ENCODE measurements at places on chromosomes 7 and 10.

DNA sequence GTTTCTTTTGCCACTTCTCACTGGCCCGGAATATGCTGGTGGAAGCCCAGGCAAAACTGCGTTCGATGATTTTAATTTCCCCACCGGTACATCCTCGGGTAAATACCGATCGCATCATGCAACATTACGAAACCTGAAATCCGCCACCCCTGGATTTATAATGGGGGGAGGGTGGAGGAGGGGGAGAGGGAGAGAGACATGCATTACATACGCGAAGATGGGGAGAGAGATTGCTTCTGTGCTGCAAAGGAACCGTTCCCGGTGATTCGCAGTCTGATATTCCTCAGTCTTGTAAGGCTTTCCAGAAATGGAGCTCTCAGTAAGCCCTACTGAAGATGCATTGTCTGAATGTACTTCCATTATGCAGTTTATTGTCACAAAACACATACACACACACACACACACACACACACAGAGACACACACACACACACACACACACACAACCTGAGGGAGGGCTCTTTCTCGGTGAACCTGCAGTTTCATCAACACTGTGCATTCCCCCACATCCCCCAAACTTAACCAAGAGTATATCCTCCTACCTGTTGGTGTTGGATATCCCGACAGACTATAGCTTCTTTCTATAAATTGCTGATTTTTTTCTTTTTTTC is 741 bp downstream of the GPR85 start:
- DNase-seq, result no peak

DNA sequence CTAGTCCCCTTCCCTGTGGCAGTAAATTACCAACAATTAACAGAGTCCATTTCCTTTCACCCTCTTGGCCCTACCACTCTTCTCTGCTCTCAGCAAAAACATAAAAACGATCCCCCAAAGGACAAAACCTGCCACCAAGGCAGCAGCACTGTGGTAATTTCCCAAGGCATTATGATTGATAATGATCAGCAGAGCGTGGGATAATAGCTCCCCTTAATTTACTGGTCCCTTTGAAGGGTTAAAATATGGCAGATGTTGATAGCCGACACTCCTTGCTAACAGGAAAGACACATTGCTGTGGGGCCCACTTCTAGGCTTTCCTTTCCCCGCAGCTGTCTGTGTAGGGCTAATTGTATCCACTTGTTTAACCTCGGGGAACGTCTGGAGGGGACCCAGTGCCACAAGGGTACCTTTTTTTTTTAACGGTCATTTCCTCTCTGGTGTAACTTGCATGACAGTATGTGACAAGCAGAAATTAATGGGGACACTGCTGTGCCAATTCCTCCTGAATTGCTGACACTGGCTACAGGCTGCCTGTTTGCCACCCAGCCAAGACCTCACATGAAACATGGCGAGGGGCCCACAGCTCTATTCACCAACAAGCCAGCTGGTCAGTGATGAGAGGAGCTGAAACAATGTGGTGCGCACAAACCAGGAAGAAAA is 81.3 kb downstream of the CDK6 start:
- DNase-seq, result no peak

- DNase-seq, result peak; percentile 13
Measured at GRCh38 chr7:43439631-43440401, 143.1 kb upstream of the STK17A start.

GRCh38 chr10:131124945-131125344 is 186.6 kb downstream of the TCERG1L start:
- no peak for DNase-seq

GRCh38 chr10:103665162-103665889 is 171.8 kb downstream of the NEURL1 start:
- DNase-seq, result no peak

DNA sequence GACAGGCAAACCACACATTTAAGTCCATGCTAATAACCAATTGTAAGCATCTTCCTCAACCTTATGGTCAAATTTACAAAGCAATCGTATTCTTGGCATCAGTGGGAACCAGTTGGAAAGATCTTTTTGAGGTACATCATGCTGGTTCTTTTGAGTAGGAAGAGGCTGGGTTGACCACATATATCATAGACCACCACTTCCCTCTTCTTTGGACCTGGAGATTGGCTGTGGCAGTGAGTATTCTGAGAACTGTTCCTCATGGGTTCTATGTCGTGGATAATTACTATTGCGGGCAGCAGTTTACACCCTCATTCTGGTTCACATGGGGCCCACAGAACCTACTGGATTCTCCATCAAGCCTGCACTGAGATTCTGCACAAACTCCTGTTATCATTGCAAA is 35.5 kb upstream of the C1GALT1 start:
- DNase-seq, result no peak

DNA sequence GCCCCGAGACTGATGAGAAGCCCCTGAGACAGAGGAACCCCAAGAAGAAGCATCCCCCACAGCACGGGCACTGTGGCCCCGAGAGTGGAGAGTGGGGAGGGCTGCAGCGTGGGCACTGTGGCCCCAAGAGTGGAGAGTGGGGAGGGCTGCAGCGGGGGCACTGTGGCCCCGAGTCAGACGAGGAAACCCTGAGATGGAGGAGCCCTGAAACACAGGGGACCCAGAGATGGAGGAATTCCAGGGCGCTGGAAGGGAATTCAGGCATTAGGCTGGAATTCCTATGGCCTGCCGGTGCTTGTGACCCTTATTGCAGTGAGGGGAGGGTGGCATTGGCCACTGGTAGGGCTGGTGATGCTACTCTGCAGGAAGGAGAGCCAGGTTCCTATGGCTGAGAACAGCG is 168.6 kb upstream of the SHH start:
- no peak for DNase-seq

GRCh38 chr10:51233337-51234100 is 159.2 kb downstream of the PRKG1 start:
- no peak for DNase-seq

DNA sequence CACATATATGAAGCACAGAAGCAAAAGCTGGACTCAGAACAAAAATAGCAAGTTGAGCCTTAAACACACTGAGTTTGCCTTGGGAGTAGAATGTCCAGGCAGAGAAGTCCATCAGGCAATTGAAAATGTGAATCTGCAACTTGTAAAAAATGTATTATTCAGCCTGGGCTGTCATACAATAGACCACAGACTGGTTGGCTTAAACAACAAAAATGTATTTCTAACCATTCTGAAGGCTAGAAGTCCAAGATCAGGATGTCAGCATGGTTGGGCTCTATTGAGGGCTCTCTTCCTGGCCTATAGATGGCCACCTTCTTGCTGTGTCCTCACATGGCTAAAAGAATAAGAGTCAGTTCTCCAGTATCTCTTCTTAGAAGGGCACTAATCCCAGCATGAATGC is 76.5 kb upstream of the CAPZA2 start:
- DNase-seq, result no peak

- no peak for DNase-seq
Measured at GRCh38 chr10:96991313-96991841, 159.3 kb downstream of the LCOR start.

GRCh38 chr7:157664871-157665633 is 328.2 kb downstream of the DNAJB6 start:
- no peak for DNase-seq

DNA sequence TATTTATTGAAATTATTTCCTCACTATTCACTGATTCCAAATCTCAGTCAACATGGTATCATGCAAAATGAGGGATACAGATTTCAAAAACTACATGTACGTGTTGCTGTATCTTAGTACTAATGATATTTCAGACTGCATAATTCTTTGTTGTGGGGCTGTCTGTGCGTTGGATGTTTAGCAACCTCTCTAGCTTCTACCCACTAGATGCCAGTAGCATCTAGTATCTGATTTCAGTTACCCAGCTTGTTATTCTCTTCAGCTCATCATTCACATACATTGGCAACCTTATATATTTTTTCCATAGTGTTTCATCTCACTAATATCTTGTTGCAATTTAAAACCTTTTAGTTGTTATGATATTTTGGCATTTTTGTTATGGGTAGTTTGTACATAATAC is 22.5 kb upstream of the WASL start:
- DNase-seq, result no peak

DNA sequence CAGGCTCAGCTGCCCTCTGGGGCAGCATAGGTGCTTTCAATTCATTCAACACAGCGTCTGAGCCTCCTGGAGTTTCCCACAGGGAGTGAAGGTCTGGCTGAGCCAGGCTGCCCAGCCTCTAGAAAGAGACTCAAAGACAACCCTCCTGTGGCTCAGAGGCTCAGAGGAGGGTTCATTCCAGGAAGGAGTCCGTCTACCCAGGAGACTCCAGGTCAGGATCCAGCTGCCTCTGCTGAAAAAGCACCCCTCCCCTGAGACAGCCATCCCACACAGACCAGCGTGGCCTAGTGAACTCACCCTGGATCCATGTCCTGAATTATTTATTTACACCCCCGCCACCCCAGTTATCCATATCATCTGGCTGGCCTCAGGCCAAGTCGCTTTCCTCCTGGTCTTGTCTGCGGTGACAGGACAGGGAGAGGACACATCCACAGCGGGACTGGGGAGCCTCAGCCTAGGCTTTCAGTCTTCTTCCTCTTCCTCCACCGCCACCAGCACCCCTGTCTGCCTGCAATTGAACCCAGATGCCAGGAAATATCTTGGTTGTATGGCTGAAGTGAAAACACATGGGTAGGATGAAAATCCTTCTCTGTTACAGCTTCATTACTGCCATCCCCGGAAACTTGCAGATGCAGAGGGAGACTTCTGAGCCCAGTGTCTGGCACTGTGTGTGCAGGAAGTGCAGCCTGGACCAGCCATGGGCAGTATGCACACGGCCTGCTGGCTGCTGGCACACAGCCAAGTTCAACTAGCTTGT is 44.0 kb upstream of the COL13A1 start:
- no peak for DNase-seq

GRCh38 chr10:5614155-5614721 is 52.2 kb downstream of the ASB13 start:
- no peak for DNase-seq

- DNase-seq, result no peak
Measured at GRCh38 chr7:117185124-117185523, 137.7 kb downstream of the WNT2 start.

DNA sequence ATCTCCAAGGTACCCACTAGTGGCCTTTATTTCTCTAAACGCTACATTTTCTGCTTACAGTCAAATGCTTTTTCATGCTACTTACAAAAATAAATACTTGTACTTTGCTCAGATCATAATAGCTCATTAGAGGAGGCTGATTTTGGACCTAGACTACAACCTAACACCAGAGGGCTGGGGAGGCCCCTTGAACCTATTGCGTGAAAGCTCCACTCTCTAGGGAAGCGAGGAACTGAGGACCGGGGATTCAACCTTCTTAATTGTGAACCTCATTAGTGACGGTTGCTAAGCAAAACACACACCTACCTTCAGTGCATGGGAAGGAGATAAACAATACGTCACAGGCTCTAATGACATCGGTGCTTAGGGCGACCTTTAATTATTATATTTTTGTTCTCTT is 92.1 kb downstream of the EBF3 start:
- no peak for DNase-seq

- DNase-seq, result no peak
Measured at GRCh38 chr7:133682364-133683181, 429.7 kb downstream of the EXOC4 start.

DNA sequence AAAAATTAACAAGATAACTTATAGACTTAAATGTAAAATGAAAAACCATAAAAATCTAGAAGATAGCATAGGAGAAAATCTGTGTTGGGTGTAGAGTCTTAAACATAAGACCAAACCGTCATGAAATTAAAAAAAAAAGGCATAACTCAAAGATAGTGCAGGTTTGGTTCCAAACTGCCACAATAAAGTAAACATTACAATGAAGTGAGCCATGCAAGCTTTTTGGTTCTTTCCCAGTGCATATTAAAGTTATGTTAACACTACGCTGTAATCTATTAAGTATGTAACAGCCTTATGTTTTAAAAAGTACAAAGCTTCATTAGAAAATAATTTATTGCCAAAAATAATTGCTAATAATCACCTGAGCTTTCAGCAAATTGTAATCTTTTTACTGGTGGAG is 1366.5 kb upstream of the LRRTM3 start:
- no peak for DNase-seq

DNA sequence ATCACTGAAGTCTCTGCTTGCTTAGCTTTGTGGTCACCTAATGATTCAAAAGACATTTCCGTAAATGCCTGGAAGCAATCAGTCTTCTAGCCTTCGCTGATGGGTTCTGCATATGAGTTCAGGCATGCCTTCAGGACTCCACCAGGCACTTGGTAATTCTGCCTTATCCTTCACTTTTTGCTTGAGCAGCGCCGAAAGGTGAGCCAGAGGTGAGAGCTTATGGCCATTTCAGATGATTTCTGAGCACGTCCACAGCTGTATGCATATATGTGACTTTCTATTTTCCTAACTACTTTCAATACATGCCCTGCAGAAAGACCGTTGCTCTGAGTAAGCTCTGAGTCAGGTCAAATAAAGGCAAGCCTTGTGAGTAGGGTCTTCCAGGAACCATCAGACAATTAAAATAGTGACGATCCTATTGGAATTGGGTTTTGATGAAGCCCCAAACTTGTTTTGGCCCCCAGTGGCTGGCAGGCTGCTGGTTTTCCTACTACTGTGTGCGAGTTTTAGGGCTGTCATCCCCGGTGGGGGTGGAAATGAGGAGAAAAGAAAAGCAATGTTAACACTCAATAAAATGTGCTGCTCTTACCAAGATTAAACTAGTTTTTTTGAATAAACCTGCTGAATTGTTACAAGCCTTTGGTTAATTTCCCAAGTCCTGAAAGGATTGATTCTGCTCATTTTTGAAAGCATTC is 154.4 kb upstream of the AKR1E2 start:
- no peak for DNase-seq

DNA sequence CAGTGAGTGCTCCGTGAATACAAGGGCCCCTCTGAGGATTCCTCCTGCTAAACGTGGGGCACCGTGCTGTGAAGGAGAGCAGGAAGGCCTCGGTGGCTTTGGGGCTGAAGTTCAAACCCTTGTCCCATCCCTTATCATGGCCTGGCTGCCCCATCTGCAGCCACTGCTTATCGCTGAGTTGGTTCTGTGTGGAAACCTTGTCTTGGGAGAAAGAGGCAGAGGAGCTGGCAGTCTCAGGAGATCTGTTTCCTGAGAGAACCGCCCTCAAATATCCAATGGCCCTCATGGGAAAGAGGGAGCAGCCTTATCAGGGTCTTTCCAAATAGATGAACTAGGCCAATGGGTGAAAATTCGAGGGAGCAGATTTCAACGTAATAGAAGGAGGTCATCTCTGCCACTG is 52.0 kb upstream of the NRF1 start:
- DNase-seq, result no peak

GRCh38 chr10:78905957-78906308 is 162.8 kb upstream of the ZMIZ1 start:
- no peak for DNase-seq

DNA sequence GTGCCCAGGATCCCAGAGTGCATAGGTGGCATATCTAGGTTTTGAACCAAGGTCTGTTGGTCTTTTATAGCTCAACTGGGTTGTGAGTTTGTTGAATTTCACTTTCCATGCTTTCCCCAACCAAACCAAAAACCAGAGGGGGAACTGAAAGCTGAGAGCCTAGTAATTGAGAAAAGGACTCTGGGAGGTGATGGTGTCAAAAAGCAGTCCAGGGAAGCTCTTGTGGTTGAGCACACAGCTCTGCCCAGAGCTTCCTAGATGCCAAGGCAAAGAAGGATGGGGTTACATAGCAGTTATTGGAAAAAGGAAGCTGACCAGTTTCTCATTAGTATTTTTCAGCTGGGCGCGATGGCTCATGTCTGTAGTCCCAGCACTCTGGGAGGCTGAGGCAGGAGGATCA is 9.9 kb downstream of the POR start:
- DNase-seq, result no peak
